ENCODE measurements at places on chromosomes 2 and 18. TPM values are rescaled to one million over a fixed set of nuclear protein-coding genes. Genes with fewer than 3 reads are reported as not detected.
A peak's percentile ranks its signal among the peaks of the same experiment; 100 is the strongest.

GRCh38 chr2:23418056-23418455 lies 33.1 kb downstream of the KLHL29 start:
- no peaks in the 10 kb centered on the region for H3K36me3 ChIP-seq
- no peak overlapping the region for H3K4me3 ChIP-seq
- no peaks in the 10 kb centered on the region for H3K4me1 ChIP-seq
- H3K27ac ChIP-seq, result no peak overlapping the region
- no peaks in the 10 kb centered on the region for H3K27me3 ChIP-seq
- no peak for DNase-seq

- H3K36me3 ChIP-seq, result no peaks in the 10 kb centered on the region
- peak overlapping the region; percentile 62 for H3K27ac ChIP-seq
- H3K4me1 ChIP-seq, result peaks cover 96% of the 10 kb centered on the region
- no peak for DNase-seq
Measured at GRCh38 chr2:218329027-218329825, 27.4 kb upstream of the CATIP start.

The RAD51AP2 gene
- polyA plus RNA-seq, result not detected

The C2orf78 gene
- polyA plus RNA-seq, result not detected

The ALPP gene
- polyA plus RNA-seq, result not detected

DNA sequence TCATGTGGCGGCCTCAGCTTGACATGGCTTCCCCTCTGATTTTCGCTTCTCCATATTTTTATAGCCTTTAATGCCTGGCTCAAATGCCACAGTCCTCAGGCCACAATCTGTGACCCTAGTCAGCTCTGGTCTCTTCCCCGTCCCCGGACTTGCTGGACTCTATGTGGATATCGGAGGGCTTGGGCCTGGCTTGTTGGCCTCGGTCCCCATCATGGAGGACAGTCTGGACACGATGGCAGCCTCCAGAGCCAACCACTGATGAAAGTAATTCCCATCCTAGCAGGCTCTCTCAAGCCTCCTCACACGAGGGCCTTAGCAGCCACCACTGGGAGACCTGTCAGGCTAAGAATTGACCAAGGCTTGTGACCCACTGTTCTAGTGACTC lies 61.6 kb downstream of the LPIN1 start:
- no peak overlapping the region for H3K27ac ChIP-seq
- H3K27me3 ChIP-seq, result no peaks in the 10 kb centered on the region
- H3K4me1 ChIP-seq, result no peaks in the 10 kb centered on the region

The SP140 gene
- 7.3 TPM for polyA plus RNA-seq

The LIMS1 gene
- 130 TPM for polyA plus RNA-seq

DNA sequence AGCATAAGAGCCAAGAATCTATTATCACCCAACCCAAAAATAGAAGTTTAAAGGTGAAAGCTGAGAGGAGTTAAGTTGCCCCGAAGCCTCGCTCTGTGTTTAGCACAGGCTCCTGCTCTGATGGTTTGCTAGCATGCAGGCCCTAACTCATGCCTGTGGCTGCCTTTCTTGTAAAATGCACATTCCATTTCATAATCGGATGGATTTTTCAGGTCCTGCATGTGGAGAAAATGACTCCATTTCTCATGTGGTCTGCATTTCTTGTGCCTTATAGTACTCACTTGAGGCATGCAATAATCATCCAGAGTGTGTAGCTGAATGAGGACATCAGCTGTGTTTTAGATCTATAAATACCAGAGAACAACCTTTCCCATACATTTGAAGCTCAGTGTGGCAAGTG lies 381.8 kb downstream of the CPS1 start:
- H3K27me3 ChIP-seq, result no peaks in the 10 kb centered on the region
- no peaks in the 10 kb centered on the region for H3K36me3 ChIP-seq
- H3K4me3 ChIP-seq, result no peak overlapping the region
- DNase-seq, result no peak
- no peaks in the 10 kb centered on the region for H3K4me1 ChIP-seq

- H3K27me3 ChIP-seq, result no peaks in the 10 kb centered on the region
- H3K4me3 ChIP-seq, result no peak overlapping the region
- H3K4me1 ChIP-seq, result no peaks in the 10 kb centered on the region
- peaks cover 86% of the 10 kb centered on the region for H3K36me3 ChIP-seq
- DNase-seq, result no peak
Measured at GRCh38 chr2:121388371-121388770, 103.4 kb upstream of the TFCP2L1 start.

- no peak overlapping the region for H3K4me3 ChIP-seq
- H3K27ac ChIP-seq, result no peak overlapping the region
- no peak for DNase-seq
- no peaks in the 10 kb centered on the region for H3K4me1 ChIP-seq
- no peaks in the 10 kb centered on the region for H3K36me3 ChIP-seq
- no peaks in the 10 kb centered on the region for H3K27me3 ChIP-seq
Measured at GRCh38 chr2:136448986-136449780, 316.2 kb upstream of the THSD7B start.

GRCh38 chr2:153917570-153917969 lies 45.8 kb downstream of the GALNT13 start:
- H3K27ac ChIP-seq, result no peak overlapping the region
- no peak overlapping the region for H3K4me3 ChIP-seq
- H3K36me3 ChIP-seq, result no peaks in the 10 kb centered on the region
- no peak for DNase-seq
- H3K4me1 ChIP-seq, result no peaks in the 10 kb centered on the region
- no peaks in the 10 kb centered on the region for H3K27me3 ChIP-seq
